ENCODE measurements at places on chromosomes 4 and X. TPM values are rescaled to one million over a fixed set of nuclear protein-coding genes. Genes with fewer than 3 reads are reported as not detected.
A peak's percentile ranks its signal among the peaks of the same experiment; 100 is the strongest.

DNA sequence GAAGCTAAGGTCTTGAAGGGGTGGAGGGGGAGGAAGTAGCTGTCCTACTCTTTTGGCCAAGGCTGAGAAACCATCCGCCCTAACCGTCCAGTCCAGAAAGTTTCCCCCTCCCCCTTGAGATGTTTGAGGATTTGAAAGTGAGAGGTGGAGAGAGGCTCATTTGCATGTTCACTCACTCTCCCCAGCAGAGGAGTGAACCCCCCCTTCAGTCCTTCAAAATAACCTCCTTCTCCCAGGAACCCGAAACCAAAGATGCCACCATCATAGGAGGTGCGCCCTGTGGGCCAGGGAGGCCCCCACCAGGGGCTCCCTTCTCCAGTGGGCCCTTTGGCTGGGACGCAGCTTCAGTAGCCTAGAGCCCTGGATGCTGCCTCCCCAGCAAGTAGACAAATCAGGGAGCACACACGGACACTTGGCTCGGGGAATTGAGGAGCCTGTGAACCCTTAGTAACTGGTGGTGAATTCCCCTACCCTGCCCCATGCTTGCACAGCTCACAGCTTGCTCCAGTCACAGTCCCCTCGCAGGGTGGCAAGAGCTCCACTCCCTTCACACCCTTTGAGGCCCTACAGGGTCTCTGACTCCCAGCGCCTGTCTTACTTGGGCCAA lies 25.6 kb downstream of the ELF4 start:
- no peak for DNase-seq

DNA sequence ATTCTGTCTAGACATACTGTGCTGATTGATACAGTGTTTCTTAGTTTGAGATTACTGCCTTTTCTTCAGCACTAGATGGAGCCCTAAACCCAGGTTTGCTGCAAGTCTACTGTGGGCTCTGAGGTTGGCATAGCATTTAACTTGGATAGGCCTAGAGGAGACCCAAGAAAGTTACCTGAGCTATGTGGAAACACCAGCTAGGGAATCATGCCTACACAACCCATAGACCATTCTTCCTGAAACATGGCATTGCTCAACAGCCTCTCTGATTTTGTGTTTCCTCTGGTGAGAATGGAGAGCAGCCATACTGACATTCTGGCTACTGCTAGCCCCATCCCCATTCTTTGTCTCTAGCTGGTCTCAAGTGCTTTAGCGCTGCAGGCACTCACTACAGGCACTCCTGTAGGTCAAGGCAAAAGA lies 287.7 kb upstream of the PCDH18 start:
- DNase-seq = peak; percentile 72

- peak; percentile 98 for DNase-seq
These were observed 446.9 kb downstream of the GRXCR1 start for GRCh38 chr4:43339435-43339834.

DNA sequence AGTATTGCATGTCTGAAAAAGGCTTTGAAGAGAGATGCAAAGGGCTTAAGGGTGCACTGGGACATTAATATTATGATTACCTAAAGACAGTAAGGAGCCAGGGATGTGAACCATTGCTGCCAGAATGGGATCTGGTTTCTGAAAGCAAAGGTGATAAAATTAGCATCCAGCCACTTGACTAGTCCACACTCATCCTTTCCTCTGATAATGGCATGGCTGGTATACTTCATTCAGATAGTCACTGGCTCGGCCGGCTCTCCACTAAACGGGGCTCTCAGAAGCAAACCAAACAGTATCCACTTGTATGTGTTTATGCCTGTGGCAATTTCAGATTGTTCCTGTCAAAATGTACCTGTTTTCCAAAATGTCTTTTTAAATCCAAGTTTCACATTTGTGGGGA lies 46.4 kb downstream of the MAMLD1 start:
- no peak for DNase-seq

TMSB15B gene
- total RNA-seq = 0.77 TPM

FHIP1A gene
- 25.2 TPM for total RNA-seq

DNA sequence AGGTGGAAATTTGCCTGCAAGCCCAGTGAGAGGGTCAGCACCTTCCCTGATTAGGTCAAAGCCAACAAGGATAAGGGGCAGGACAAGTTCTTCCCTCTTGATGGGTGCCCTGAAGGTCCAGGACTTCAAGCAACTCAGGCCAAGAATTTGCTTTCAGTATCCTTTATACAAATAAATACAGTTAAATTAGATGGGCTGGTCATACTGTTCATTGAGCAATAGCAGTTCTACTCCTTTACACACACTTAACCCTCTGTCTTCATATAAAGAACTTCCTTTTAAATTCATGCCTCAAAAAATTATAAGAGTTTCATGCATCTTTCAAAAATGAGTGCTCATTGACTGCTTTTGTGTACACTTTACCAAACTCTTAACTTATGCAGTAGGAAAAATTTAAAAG lies 392.0 kb downstream of the SPRY1 start:
- DNase-seq = no peak

DNA sequence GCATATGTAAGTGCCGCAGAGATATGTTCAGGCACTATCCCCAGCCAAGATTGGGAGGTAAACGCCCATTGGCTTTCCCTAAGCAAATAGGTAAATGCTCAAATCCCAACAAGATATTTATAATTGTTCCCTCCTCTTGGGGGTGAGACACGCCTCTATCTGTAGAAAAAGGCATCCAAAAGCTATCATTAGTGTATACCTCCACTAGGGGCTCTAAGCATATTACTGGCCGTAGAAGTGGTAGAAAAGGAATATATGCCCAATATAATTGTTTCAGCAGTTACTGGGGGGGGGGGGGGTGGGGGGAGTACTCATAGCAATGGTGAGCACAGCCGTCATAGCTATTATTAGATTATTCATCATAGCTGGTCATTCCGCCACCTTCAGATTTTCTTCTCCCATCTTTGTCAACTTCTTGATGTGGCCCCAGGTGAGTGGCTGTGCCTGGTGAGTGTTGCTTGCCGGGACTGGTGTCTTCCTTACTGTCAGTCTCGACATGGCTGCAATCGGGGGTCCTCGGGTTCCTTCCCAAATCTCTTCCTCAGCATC lies 53.3 kb upstream of the WDR1 start:
- DNase-seq = no peak

DNA sequence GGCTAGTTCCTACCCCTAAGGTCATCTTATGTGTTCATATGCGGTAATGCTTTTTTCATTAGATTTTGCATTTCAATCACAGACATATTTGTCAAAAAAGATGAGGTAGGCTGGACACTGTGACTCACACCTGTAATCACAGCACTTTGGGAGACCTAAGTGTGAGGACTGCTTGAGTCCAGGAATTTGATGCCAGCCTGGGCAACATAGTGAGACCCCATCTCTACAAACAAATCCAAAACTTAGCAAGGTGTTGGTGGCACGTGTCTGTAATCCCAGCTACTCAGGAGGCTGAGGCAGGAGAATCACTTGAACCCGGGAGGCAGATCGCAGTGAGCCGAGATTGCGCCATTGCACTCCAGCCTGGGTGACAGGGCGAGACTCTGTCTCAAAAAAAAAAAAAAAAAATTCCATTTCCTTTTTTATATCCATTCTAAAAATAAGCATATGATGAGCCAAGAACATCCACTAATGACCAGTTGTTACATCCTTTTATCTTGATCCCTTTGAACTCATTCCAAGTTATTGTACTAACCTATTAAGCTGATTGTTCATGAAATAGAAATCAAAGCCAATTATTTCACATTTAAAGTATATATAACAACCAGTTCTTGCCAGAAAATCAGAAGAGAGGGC lies 23.4 kb downstream of the PGAM4 start:
- no peak for DNase-seq

ADGRG2 gene
- total RNA-seq = 0.13 TPM

- no peak for DNase-seq
These were observed 402 bp upstream of the UPRT start for GRCh38 chrX:75273483-75273882.

DNA sequence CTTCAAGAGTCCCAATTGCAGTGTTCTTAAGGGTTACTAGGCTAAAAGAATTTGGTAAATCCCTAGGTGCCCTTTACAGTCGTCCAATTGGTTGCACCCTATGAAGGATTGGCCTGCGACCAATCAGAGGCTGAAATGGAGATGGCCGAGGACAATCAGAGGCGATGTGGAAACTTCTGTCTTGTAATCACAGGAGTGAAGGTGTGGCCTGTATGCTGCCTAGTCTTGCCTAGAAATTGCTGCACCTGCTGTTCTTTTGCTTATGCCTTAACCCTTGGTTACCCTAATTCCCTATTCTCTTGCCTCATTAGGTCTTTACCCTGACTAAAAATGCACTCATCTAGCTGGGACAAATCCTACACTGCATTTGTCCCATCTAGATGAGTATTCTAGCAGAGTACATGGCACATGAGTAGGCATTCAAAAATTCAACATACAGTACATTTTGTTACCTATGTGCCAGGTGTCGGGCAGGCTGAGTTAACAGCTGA lies 1.0 kb upstream of the DCK start:
- DNase-seq = peak; percentile 66

DNA sequence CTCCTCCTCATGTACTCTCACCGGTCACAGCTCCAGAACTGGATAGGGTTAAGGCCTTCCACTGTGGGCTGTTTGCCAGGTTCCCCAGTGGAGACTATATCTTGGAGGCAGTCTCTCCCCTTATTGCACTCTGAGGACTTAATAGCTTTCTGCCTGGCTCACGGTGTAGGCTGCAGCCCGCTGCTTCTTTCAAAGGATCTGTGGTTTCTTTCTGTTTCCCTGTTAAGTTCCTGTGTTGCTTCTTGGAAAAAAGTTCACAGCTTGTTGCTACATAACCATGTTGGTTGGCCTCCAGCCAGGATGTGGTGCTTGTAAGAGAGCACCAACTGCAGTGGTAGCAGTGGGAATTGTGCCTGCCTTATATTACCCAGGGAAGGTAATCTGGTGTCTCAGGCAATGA lies 24.9 kb upstream of the ZDHHC15 start:
- peak; percentile 0 for DNase-seq

DNA sequence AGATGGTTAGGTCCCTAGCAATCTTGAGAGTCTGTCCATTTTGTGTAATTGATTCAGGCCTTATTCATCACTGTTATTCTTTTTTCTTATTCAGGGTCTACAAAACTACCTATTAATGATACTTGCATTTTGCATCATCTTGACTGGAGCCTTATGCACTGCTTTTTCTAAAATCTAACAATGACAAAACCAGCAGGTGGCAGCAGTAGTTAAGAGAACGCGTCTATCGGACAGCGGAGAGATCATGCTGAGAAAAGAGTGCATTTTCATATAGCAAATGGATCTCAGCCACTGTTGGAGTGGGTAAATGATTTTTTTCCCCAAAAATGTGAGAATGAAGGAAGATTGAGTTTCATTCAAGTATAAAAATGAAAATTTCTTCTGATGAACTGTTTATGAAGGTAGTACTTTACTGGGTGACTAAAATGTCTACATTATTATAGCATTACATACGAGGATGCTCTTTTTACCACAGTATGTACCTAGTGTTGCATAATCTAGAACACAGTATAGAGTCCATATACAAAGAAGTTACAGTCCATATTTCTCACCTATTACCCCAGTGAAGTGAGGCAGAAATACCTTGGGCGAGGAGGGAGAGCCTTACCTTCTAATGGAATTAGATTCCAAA lies 43.2 kb downstream of the TMEM144 start:
- peak; percentile 59 for DNase-seq

DUSP21 gene
- total RNA-seq = not detected

GRCh38 chr4:185247151-185247550 lies 37.8 kb downstream of the SNX25 start:
- DNase-seq = no peak

DNA sequence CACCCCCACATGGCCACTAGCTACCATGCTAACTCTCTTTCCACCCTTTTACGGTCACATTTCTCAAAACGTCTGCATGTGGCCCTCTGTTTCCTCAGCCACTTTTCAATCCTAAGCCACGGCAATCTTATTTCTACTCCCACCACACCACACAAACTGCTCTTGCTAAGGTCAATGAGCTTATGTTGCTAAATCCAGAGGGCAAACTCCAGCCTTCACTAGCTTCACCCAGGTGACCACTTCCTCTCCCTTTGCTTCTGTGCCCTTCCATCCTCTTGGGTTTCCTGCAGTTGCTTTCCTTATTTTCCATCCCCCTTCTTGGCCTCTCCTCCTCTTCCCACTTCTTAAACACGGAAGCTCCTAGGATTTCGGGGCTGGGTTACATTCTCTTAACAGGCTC lies 16.5 kb downstream of the CETN2 start:
- DNase-seq = no peak

Data from bronchial epithelial cell (primary cell).